BJ (cell line): ENCODE measurements at places on chromosomes 12 and 14. TPM values are rescaled to one million over a fixed set of nuclear protein-coding genes. Genes with fewer than 3 reads are reported as not detected.
A peak's percentile ranks its signal among the peaks of the same experiment; 100 is the strongest.

Gene NRXN3
- 4.8 and 7.0 TPM in 2 replicates for polyA plus RNA-seq

DNA sequence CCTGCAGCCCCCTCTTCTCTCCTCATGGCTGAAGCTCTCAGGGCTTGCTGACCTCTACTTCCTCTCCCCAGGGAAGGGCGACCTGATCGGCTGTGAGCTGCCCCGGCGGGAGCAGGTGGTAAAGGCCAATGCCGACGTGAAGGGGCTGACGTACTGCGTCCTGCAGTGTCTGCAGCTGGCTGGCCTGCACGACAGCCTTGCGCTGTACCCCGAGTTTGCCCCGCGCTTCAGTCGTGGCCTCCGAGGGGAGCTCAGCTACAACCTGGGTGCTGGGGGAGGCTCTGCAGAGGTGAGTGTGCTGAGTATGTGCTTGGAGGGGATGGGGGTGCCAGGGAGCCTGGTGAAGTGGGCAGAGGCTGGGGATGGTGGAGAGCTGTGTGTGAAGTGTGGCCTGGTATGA is 13.7 kb downstream of the MCRS1 start:
- DNase-seq, result no peak

Gene ACOT4
- 0.67 and 0.82 TPM in 2 replicates for polyA plus RNA-seq

- peak; percentile 26 for DNase-seq
These were observed 3.1 kb downstream of the DDIT3 start for GRCh38 chr12:57517187-57517586.

- DNase-seq, result no peak
These were observed 13.7 kb upstream of the WNK1 start for GRCh38 chr12:738712-739111.

GRCh38 chr12:125487336-125487735 is 422.1 kb downstream of the AACS start:
- no peak for DNase-seq

- no peak for DNase-seq
These were observed 611 bp downstream of the SARNP start for GRCh38 chr12:55816881-55817344.

DNA sequence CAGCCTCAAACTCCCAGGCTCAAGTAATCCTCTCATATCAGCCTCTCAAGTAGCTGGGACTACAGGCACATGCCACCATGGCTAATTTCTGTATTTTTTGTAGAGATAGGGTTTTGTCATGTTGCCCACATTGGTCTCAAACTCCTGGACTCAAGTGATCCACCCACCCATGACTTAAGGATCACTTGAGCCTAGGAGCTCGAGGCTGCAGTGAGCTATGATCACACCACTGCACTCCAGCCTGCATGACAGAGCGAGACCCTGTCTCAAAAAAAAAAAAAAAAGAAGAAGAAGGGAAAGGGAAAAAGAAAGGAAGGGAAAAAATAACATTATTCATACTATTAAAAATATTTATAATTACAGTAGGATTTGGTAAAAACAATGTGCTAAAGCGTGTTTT is 19.2 kb downstream of the EPS8 start:
- no peak for DNase-seq

DNA sequence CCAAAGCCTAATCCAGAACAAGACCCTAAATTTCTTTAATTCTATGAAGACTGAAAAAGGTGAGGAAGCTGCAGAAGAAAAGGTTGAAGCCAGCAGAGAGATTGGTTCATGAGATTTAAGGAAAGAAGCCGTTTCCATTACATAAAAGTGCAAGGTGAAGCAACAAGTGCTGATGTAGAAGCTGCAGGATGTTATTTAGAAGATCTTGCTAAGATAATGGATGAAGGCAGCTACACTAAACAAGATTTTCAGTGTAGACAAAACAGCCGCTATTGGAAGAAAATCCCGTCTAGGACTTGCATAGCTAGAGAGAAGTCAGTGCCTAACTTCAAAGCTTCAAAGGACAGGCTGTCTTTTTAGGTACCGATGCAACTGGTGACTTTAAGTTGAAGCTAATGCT is 65.4 kb upstream of the AMIGO2 start:
- DNase-seq, result no peak

Gene FOXJ2
- 5.3 and 6.5 TPM in 2 replicates for polyA plus RNA-seq

DNA sequence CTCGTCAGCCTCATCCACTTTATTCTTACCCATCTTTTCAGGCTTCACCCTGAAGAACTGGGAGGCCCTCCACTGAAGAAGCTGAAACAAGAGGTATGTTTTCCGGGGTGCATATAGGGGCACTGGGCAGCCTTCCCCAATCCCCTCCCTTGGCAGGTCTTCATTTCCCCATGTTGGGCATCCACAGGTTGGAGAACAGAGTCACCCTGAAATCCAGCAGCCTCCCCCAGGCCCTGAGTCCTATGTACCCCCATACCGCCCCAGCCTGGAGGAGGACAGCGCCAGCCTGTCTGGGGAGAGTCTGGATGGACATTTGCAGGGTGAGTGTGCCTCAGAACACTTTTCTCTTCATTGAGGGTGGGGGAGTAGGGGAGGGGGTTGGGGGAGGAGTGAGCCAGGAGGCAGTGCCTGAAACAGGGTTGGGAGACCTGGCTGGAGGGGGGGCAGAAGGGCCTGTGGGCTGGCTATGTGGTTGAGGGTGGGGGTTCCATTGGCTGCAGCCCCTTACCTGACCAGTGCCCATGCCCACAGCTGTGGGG is 4.0 kb downstream of the NAB2 start:
- no peak for DNase-seq

DNA sequence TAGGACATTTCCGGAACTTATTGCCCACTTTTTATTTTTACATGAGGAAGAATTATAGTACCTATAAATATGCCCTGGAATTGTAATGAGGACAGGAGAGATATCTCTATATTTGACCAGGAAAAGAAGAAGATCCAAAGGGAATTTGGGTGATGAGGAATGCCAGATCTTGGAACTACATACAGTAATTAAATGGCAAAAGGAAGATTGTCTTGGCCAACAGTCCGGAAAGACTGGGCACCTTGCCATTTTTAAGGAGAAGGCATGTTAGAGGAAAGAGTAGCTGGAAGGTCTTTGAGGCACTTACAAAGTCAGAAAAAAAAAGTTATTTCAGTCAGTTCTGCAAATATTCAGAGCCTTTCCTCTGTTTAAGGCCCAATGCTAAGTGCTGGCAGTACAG is 616.4 kb downstream of the MED13L start:
- no peak for DNase-seq

DNA sequence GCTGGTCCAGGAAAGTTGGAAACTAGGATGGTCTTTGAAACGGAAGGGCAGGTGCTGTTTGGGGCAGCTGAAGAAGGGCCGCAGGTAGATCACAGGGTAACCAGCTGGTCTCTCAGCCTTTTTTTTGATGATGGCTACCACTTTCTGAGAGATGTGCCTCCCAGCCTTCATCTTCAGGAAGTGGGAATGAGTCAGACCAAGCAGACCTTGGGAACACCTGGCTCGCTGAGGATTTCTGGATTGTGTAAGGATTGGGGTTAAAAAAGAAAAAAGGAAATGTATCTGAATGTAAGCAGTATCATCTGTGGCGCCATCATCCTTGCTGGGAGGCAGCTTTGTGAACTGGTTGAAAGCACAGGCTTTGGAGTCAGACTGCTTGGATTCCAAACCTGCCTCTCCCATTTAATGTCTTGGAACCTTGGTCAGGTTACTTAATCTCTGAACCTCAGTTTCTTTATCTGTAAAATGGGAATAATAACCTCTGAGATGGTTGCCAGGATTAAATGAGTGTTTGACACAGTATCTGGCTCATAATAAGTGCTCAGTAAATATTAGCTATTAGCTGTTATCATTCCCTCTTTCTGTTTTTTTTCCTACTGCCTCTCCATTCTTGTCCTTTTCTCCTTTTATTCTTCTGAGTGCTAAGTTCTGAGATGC is 1.7 kb downstream of the PRPF40B start:
- DNase-seq, result no peak

Gene INSM2
- polyA plus RNA-seq, result not detected in 2 replicates

GRCh38 chr14:71610149-71610548 is 322.1 kb upstream of the RGS6 start:
- DNase-seq, result no peak

DNA sequence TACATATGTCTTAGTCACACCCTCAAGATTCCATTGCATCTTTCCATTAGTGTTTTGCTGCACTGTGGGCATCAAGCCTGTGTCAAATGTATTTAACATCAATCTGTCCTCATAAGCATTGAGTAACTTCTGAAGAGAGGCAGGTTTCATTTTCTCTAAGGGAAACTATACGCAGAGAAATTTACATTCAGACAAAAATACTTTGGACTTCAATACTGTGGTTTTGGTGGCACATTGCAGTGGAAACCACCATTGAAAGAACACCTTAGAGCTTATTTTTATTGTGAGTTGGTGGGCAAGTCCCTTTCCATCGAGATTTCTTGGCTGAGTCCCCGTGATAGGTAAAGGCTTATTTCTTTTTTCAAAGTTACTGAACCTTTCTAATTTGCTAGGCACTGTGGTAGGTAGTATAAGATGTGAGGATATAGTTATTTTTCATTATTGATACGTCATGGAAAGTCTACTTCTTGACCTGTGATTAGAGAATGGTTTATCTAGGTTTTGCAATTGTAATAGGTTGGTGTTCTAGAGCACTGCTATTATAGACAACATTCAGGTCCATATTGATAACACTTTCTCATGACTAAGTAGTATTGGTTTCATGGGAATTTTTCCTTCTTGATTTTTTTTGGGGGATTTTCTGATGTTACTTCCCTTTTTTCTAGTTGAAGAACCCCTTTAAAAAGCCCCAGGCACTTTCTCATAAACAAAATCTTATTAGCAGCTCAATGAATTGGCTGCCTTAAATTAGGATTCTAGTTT is 81.9 kb downstream of the CFAP54 start:
- DNase-seq, result no peak

DNA sequence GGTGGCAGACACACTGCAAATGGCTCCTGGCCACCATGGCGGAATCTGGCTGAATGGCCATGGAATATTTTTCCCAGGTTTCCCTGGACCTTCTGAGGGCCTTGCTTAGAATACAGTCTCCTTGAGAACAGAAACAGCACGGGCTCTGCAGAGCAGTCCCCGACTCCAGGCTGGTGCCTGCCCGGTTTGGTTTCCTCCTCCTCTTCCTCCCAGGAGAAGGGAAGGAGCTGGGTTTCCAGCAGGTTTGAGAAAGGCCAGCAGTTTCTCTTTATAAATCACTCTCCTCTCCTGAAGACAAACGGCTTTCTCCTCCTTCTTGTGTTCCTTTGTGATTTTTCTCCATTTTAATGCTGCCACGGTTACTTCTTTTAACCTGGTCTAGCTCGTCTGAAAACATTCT is 106.8 kb upstream of the RFLNA start:
- no peak for DNase-seq

DNA sequence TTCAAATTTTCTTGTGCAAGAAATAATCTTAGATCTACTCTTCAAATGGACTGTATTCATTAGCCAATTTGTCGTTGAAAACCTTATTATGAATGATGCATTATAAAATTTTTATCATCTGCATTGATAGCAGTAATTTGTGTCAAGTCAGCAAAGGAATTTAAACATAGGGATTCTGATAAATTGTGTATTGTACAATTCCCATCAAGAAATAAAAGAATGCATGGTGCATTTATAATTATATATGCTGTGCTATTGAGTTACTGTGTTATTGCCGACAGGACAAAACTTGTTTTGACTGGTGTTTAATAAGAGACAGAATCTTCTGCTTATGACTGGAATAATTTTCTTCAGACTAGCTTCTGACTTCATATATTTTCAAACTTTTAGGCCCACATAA is 3.1 kb upstream of the BCDIN3D start:
- no peak for DNase-seq

Gene NKX2-1
- polyA plus RNA-seq, result not detected in 2 replicates

DNA sequence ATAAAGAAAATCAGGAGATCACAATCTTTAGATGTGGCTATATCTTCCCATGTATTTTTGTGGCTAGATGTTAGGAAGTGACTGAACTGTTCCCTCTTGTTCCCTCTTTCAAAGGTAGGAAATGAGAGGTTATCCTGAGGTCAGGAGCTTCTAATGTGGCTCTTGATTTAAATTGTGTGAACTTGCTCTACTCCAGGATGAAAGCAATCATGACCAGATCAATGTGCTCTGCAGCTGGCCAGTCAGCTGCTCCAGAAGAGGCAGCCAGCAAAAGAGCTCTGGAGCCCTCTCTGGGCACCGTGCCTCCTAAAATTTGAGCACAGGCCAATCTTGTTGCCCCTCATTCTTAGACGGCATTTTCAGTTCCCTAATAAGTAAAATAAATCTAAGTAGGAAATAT is 32.0 kb downstream of the CDK17 start:
- DNase-seq, result no peak

DNA sequence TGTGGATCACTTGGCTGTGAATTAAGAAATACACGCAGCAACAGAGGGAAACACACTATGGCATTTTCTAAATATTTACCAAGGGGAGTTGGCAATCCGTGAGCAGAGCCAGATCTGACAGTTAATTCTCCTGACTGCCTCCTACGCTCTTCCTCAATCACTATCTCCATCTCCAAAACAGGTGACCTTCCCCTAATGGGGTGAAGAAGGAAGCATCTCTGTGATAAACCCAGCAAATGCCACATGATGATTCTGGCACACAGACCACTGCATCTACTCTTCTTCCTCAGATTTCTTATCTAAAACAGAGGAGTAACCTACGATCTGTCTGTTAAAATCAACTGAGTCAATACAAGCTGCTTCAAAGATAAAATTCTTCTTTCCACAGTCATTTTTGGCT is 4.4 kb downstream of the SPTB start:
- DNase-seq, result no peak

Gene CCDC198
- polyA plus RNA-seq, result not detected in 2 replicates

Gene ABCD4
- 8.4 and 12.4 TPM in 2 replicates for polyA plus RNA-seq

Gene AMN
- polyA plus RNA-seq, result 0.04 and 0.17 TPM in 2 replicates

GRCh38 chr12:115437061-115437567 is 753.1 kb upstream of the TBX3 start:
- DNase-seq, result no peak

DNA sequence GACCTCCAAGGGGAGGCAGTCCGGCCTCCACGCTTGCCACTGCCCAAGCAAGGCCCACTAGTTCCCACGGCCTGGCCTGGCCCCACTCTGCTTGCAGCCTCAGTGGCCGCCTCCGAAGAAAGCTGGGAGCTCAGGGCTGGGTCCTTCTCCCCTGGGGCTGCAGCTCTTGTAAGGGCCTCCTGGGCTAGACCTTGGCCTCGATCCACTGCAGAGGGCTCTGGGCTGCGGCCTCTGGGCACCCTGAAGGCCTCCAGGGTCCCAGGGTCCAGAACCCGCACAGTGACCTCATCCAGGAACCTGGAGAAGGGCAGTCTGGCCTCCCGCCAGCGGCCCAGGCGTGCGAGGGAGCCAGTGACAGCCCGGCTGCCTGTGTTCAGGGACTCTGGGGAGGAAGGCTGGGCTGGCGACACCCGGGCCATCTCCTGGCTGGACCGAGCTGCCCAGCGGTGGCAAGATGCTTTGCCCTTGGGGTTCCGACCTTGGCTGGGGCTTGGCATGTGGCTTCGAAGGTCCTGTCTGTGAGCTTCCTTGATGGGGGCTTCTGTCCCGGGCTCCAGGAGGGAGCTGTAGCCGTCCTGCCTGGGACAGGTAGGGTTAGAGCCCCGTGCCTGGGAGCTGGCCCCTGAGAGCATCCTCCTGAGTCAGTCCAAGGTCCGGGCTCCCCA is 9.8 kb downstream of the BEGAIN start:
- DNase-seq, result no peak

Gene LYZ
- polyA plus RNA-seq, result not detected in 2 replicates
